Aortic smooth muscle cell (primary cell): ENCODE measurements at places on chromosomes 12 and 14. TPM values are rescaled to one million over a fixed set of nuclear protein-coding genes. Genes with fewer than 3 reads are reported as not detected.

NAV3 gene
- 48.3 and 55.8 TPM in 2 replicates for total RNA-seq

C14orf132 gene
- 8.2 and 14.4 TPM in 2 replicates for total RNA-seq

LAG3 gene
- under 0.01 and 0.12 TPM in 2 replicates for total RNA-seq

KRT82 gene
- total RNA-seq = not detected in 2 replicates

CPNE6 gene
- total RNA-seq = not detected in 2 replicates

KRT72 gene
- total RNA-seq = not detected in 2 replicates

SMOC1 gene
- 0.19 and 0.40 TPM in 2 replicates for total RNA-seq
